ENCODE measurements at places on chromosomes 6 and 20.
A peak's percentile ranks its signal among the peaks of the same experiment; 100 is the strongest.

DNA sequence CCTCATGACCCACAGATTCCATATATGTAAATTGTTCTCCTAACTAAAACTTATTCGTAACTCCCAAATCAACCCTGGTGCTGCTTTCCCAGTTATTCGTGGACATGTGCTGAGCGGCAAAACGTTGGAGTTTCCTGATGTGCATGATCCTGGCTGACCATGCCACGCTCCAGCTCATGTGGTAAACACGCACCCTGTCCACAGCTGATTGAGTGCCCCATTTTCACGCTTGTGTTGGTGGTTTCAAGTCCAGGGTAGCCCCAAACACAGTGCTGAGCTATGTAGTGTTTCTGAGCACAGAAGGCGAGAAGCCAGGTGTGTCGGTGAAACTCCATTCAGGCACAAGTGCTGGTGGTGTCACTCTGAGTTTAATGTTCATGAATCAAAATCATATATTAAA, 19.1 kb upstream of the FOXC1 start:
- DNase-seq = no peak

DNA sequence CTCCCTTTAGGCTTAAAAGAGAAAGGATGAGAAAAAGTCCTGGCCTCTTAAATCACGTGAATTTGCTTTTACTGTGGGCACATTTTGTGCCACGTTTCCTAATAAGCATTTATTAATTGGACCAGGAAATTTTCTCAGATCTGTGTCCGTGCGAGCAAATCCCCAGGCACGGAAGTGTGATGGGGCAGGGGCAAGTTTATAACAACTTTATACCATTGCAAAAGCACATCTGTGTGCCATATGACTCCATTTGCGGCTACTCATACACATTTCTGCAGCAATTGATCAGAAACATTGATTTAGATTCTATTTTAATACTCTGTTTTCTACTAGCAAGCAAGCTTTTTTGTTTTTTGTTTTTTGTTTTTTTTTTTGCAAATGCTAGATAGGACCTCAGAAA, 373.2 kb downstream of the TAF4 start:
- DNase-seq = no peak

- no peak for DNase-seq
These were observed 130.0 kb upstream of the SYNCRIP start for GRCh38 chr6:85772641-85773040.

DNA sequence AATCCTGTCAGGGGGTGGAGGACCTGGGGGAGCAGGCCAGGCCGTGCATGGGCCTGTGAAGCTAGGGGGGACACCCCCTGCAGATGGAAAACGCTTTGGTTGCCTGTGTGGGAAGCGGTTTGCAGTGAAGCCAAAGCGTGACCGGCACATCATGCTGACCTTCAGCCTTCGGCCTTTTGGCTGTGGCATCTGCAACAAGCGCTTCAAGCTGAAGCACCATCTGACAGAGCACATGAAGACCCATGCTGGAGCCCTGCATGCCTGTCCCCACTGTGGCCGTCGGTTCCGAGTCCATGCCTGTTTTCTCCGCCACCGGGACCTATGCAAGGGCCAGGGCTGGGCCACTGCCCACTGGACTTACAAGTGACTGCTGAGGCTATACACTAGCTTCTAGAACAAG, 1.8 kb downstream of the ZBTB9 start:
- DNase-seq = no peak

- peak; percentile 54 for DNase-seq
These were observed 134.2 kb downstream of the TRIM27 start for GRCh38 chr6:28789553-28790083.

DNA sequence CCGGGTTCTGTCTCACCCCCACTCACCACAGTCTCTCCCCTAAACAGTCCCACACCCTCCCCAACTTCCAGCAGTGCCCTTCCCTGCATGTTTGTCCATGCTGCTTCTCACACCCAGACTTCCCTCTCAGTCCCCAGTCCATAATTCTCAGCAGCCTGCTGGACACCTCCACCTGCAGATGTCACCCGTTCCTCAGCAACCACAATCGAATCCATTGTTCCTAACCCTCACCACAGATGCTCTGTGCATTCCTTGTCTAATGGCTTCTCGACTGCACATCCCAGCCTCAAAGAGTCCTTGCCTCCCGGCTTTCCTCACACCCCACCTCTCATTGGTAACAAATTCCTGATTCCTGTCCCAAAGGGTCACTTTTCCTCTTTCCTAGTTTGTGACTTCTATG, 55.6 kb downstream of the GOPC start:
- no peak for DNase-seq

DNA sequence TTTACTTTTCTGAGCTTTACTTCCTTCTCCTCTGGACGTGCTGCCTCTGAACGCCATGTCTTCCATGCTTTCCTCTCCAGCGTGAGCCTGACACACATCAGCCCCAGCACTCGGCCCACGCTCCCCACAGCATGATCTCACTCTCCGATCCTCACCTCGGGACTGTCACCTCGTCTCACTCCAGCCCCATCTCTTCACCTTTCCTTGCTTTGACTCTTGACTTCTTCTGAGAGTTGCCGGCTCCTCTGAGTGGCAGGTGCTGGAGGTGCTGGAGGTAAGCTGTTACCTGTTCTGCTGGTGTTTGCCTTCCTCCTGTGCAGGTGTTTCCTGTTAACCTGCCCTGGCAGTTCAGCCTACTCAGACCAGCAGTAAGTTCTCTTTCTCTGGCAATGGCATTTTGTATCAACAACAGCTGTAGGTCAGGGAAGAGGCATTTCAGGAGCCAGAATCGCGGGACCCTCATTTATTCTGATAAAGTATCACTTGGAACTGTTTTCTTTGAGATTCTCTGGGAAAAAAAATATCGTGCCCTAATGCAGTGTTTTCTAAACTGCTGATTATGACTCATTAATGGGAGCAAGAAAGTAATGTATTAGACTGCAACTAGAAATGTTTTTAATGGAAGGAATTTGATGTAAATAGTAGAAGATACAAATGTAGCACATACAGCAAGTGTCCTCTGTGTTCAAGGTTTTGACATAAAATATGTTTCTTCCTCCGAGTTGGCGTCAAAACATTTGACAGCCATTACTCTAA, 106.5 kb downstream of the ARID1B start:
- DNase-seq = no peak

DNA sequence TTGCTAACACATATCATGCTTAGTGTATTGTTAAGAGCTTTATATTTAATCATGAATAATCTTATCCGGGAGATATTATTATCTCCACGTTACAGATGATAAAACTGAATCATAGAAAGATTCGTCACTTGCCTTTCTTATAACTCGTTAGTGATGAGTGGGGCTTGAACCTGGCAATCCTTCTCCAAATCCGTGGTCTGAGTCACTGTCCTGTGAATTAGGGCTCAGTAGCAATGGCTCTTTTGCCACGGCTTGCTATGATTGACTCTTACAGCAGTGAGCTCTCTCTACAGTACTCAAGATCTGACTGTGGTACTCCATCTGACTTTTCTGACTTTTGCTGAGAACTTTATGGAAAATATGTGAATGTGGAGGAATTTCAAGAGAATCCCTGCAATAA, 246.9 kb downstream of the PACRG start:
- DNase-seq = no peak

- DNase-seq = no peak
These were observed 331.3 kb downstream of the KIF16B start for GRCh38 chr20:16241911-16242310.
